ENCODE measurements at places on chromosomes 6 and 20. TPM values are rescaled to one million over a fixed set of nuclear protein-coding genes. Genes with fewer than 3 reads are reported as not detected.

GRCh38 chr6:31900917-31901414, 920 bp downstream of the ZBTB12 start:
- DNase-seq = no peak

- peak; percentile 82 for DNase-seq
Measured at GRCh38 chr6:130322673-130323268, 43.0 kb upstream of the TMEM200A start.

BMP5 gene
- polyA plus RNA-seq = 0.02 TPM

OR14J1 gene
- not detected for polyA plus RNA-seq

- no peak for DNase-seq
Measured at GRCh38 chr20:34806255-34806654, 19.2 kb downstream of the NCOA6 start.

- DNase-seq = peak; percentile 37
Measured at GRCh38 chr20:11170565-11170964, 496.8 kb upstream of the JAG1 start.

GRCh38 chr20:61875221-61875885, 190.3 kb downstream of the TAF4 start:
- no peak for DNase-seq

GRCh38 chr20:31595654-31596411, 9.3 kb upstream of the ID1 start:
- DNase-seq = peak; percentile 86

TMEM14C gene
- polyA plus RNA-seq = 170 TPM

GRCh38 chr6:137349856-137350830, 131.0 kb upstream of the IFNGR1 start:
- no peak for DNase-seq

- DNase-seq = no peak
Measured at GRCh38 chr20:60540591-60540990, 582.4 kb downstream of the CDH26 start.

All from IMR-90 (cell line).